H1 (cell line): ENCODE measurements at places on chromosomes 7 and 10. TPM values are rescaled to one million over a fixed set of nuclear protein-coding genes. Genes with fewer than 3 reads are reported as not detected.
A peak's percentile ranks its signal among the peaks of the same experiment; 100 is the strongest.

PLEKHS1 gene
- total RNA-seq = not detected in 2 replicates

SPRN gene
- total RNA-seq = 0.24 and 0.42 TPM in 2 replicates

NEUROG3 gene
- total RNA-seq = 0.31 TPM in 1 of 2 replicates, not detected in the other

SPDYE16 gene
- not detected in 2 replicates for total RNA-seq

GRID1 gene
- total RNA-seq = 0.15 and 0.22 TPM in 2 replicates

PDE1C gene
- total RNA-seq = 0.67 and 1.1 TPM in 2 replicates

ASIC3 gene
- total RNA-seq = 1.4 and 1.9 TPM in 2 replicates

- H3K27ac ChIP-seq = no peak overlapping the region
- H3K36me3 ChIP-seq = peaks cover 2% of the 10 kb centered on the region; the same call in 1 of the 2 replicates
- no peak for DNase-seq
- no peaks in the 10 kb centered on the region for H3K4me1 ChIP-seq
These were observed 127.8 kb upstream of the BTBD16 start for GRCh38 chr10:122143238-122143841.

DNA sequence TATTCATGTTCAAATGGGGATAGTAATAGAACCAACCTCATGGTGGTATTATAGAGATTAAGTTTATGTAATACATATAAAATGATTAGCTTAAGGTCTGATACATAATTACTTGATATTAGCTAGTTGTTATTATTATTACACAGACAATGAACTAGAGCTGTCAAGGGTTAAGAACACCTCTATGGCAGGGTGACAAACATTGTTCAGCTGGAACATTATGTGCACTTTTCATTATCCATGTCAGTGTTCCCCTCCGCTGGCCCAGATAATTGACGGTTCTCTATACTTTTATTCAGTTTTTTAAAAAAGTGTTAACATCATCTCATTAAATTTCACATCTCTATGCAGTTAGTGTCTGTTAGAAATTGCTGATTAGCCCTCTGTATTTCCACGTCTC lies 142.1 kb downstream of the CDK14 start:
- H3K4me1 ChIP-seq = no peaks in the 10 kb centered on the region
- H3K36me3 ChIP-seq = no peaks in the 10 kb centered on the region
- H3K27ac ChIP-seq = no peak overlapping the region
- H3K27me3 ChIP-seq = no peaks in the 10 kb centered on the region

GRCh38 chr7:52715701-52716100 lies 319.7 kb upstream of the POM121L12 start:
- no peak for DNase-seq
- H3K27ac ChIP-seq = no peak overlapping the region
- no peaks in the 10 kb centered on the region for H3K27me3 ChIP-seq
- no peaks in the 10 kb centered on the region for H3K36me3 ChIP-seq
- H3K4me3 ChIP-seq = no peak overlapping the region

DNA sequence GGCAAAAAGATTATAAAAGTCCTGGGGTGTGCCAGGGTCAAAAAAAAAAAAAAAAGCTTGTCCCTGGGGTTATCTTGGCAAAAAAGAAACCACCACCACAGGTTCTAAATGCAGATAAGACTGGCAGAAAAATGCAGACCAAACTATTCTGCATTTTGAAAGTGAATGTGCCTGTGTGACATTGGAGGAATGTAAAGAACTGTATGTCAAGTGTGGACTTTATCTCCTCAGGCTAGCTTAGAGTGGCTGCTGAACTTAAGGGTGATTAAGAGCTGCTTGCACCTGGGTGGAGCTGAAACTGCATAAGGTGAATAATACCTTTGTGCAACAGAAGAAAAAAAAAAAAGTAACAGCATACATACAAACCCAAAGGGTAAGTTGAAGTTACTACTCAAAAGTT lies 1.3 kb upstream of the NAPEPLD start:
- H3K36me3 ChIP-seq = no peaks in the 10 kb centered on the region
- no peak overlapping the region for H3K4me3 ChIP-seq
- no peaks in the 10 kb centered on the region for H3K27me3 ChIP-seq
- no peak for DNase-seq
- no peak overlapping the region for H3K27ac ChIP-seq

DNA sequence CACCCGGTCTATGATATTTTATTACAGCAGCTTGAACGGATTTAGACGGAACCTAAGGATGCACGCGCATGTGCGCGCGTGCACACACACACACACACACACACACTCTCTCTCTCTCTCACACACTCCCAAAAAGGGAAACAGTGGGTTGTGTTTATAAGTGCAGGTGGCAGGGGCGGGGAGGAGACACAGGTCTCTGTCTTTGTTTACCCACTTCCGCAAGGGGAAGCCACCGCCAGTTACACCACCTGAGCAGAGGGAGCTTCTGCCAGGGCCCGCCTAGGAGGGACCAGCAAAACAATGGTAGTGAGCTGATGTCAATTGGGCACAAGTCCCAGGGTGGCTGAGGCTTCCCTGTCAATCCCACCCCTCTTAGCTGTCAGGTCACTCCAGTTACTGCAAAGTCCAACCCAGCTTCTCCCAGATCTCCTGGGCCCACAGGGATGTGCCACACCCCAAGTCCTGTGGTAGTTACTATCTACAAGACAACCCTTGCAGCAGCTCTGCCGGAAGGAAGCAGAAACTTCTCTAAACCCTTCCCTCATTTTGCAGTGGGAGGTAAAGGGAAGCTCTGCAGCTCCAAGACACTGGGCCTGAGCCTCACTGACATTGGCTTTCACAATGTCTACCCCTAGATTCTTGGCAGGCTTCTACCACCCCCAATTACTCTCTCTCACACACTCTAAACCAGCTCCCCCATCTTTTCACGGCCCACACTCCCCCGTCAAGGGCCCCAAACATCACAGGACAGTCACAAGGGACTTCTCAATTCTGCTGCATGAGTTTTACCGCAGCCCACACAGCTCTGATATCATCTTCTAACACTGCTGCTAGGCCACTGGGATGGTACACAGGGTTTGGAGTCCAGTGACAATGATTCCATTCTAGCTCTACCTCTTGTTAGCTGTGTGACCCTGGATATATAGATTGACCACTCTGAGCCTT lies 17.6 kb downstream of the ANXA11 start:
- no peak overlapping the region for H3K27ac ChIP-seq
- H3K27me3 ChIP-seq = no peaks in the 10 kb centered on the region
- H3K4me3 ChIP-seq = no peak overlapping the region
- no peak for DNase-seq
- H3K4me1 ChIP-seq = 0 out of 2 replicates have a peak, but pooled peaks cover 4% of the 10 kb centered on the region
- H3K36me3 ChIP-seq = no peaks in the 10 kb centered on the region

GRCh38 chr10:44908066-44908749 lies 2.9 kb upstream of the TMEM72 start:
- no peak overlapping the region; the same call in 1 of the 2 replicates for H3K4me3 ChIP-seq
- no peak overlapping the region for H3K27ac ChIP-seq
- DNase-seq = no peak
- H3K27me3 ChIP-seq = no peaks in the 10 kb centered on the region
- no peaks in the 10 kb centered on the region for H3K36me3 ChIP-seq

- DNase-seq = no peak
- H3K4me3 ChIP-seq = no peak overlapping the region
- no peaks in the 10 kb centered on the region for H3K4me1 ChIP-seq
- H3K27me3 ChIP-seq = no peaks in the 10 kb centered on the region
- H3K27ac ChIP-seq = no peak overlapping the region
These were observed 29.4 kb upstream of the AMPH start for GRCh38 chr7:38660427-38661099.

DNA sequence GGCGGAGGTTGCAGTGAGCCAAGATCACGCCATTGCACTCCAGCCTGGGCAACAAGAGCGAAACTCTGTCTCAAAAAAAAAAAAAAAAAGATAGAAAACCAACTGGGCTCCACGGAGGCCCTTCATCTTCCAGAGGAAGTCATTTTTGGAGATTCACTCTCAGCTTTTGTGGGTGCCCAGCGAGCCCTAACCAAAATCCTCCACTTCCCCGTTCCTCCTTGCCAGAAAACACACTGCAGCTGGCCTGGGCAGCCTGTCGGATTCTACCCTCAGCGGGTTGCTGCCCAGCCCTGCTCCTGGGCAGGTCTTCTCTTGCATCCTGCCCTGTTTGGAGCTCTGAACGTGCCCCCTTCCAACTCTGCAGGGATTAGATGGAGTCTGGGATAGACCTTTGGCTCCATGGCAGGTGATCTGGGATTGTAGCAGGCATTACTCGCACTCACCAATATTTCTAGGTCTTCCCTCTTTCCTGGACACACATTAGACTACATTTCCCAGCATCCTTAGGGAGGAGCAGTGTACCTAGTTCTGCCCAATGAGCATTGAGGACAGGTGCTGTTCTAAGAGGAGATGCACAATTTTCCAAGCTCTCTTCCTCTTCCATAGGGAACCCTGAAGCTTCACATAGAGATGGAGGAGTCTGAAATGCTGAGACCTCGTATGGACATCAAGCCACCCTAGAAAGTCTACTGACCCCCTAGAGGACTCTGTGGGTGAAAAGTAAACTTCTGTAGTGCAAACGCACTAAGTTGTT lies 4.6 kb downstream of the GRID2IP start:
- H3K36me3 ChIP-seq = no peaks in the 10 kb centered on the region
- peak; percentile 52 for DNase-seq
- no peaks in the 10 kb centered on the region for H3K4me1 ChIP-seq
- no peak overlapping the region for H3K4me3 ChIP-seq
- H3K27me3 ChIP-seq = no peaks in the 10 kb centered on the region

DNA sequence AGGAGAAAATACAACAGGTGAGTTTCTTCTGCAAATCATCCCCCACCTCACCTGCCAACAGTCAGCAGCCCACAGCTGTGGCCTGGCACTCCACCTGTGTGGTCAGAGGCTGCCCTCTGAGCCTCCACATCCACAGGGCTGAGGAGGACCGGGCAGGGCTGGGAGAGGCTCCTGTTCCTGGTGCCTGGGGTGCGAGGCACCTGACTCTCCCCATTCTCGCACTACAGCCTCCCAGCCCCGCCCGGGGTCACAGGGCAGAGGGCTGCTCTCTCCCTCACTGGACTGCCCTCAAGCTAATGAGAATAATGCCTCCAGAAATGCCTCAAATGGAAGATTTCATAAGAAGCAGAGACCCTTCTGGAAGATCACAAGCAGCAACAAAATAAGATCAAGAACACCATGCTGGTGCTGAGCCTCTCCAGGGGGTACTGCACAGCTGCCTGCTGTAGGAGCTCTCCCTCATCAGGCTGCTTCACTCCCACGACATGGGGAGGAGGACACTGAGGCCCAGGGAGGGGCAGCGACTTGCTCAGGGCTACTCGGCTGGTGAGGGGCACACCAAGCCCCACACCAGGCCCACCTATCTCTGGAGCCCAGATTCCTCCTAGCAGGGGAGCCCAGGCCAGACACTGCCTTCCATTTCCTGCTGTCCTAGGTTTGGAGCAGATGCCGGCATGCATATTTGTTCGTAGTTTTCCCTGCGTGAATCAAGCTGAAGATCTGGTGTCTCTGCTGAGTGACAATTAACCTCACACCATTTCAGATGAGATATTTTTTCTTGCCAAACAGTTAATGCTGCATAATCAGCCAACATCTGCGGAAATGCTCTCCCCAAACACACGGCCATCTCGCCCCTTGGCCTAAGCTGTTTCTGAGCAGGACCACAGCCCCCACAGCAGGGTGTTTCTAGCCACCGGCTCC lies 76.5 kb downstream of the FAM53B start:
- H3K4me3 ChIP-seq = no peak overlapping the region
- no peak overlapping the region for H3K27ac ChIP-seq
- no peak for DNase-seq
- H3K4me1 ChIP-seq = no peaks in the 10 kb centered on the region; the same call in 1 of the 2 replicates

DNA sequence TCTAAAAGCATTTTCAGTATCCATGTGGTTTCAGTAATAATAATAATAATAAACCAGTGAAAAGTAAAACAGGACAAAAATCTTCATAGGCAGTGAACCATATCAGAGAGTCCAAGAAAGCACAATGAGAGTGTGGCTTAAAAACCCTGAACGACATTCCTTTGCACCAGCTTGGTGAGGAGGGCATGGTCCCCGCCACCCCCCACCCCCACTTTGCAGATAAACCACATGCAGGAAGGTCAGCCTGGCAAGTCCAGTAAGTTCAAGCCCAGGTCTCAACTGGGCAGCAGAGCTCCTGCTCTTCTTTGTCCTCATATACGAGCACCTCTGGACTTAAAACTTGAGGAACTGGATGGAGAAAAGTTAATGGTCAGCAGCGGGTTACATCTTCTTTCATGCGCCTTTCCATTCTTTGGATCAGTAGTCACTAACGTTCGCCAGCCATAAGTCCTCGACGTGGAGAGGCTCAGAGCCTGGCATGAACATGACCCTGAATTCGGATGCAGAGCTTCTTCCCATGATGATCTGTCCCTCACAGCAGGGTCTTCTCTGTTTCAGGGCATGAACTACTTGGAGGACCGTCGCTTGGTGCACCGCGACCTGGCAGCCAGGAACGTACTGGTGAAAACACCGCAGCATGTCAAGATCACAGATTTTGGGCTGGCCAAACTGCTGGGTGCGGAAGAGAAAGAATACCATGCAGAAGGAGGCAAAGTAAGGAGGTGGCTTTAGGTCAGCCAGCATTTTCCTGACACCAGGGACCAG lies 172.5 kb downstream of the EGFR start:
- peaks cover 39% of the 10 kb centered on the region for H3K4me1 ChIP-seq
- H3K4me3 ChIP-seq = no peak overlapping the region
- DNase-seq = no peak
- no peaks in the 10 kb centered on the region for H3K36me3 ChIP-seq
- H3K27me3 ChIP-seq = no peaks in the 10 kb centered on the region

GRCh38 chr7:43495572-43495971 lies 87.3 kb upstream of the STK17A start:
- DNase-seq = no peak
- H3K27ac ChIP-seq = no peak overlapping the region
- H3K4me1 ChIP-seq = no peaks in the 10 kb centered on the region
- no peak overlapping the region for H3K4me3 ChIP-seq

DNA sequence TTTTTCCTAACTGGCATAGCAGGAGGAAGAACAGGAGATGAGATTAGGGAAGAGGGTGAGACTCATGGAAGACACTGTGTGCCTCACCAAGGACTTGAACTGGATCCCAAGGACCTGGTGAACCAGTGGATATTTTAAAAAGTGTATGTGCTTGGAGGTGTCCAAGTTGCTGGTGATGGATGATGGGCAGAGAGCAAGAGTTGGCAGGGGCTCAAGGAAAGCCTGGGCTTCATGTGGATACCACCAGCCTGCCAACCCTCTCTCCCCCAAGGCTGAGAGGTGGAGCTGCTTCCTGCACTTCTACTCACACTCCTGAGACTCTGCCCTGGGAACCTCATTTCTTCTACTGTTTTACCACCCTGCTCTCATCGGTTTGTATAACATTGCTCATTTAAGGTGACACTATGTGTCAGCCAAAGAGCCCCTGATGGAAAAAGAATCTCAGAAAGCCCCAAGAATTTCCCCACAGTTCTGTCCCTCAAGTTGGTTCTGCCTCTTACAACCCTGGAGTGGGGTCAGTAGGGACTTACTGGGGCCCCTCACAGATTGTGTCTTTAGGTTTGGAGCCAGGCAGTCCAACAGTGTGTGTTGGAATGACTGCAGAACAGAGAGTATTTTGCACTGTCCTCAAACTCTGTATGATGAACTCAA lies 56.2 kb upstream of the PDCD4 start:
- H3K27me3 ChIP-seq = no peaks in the 10 kb centered on the region
- H3K4me1 ChIP-seq = no peaks in the 10 kb centered on the region
- no peaks in the 10 kb centered on the region for H3K36me3 ChIP-seq
- H3K27ac ChIP-seq = no peak overlapping the region
- DNase-seq = no peak
- H3K4me3 ChIP-seq = no peak overlapping the region
